Lung (tissue), 17 donors: ENCODE measurements at places on chromosomes 12 and 14. TPM values are rescaled to one million over a fixed set of nuclear protein-coding genes. Genes with fewer than 3 reads are reported as not detected.
A peak's percentile ranks its signal among the peaks of the same experiment; 100 is the strongest.

The LRTM2 gene
- not detected for total RNA-seq

DNA sequence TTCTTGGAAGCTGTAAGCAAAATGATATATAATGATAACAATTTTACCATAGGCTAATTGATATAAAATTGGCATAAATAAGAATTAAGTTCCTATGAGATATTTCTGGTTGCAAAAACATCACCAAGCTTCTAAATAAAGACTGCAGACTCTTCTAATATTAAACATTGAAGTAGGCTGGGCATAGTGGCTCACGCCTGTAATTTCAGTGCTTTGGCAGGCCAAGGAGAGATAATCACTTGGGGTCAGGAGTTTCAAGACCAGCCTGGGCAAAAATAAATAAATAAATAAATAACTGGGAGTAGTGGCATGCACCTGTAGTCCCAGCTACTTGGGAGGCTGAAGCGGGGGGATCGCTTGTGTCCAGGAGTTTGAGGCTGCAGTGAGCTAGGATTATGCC lies 71.8 kb downstream of the NPAS3 start:
- H3K4me1 ChIP-seq, result peaks cover 6% of the 10 kb centered on the region
- H3K27me3 ChIP-seq, result no peaks in the 10 kb centered on the region
- no peaks in the 10 kb centered on the region for H3K36me3 ChIP-seq
- H3K4me3 ChIP-seq, result no peak overlapping the region
- no peak overlapping the region for H3K27ac ChIP-seq
- no peak for DNase-seq

GRCh38 chr14:40417777-40418401 lies 985.7 kb upstream of the FBXO33 start:
- no peak overlapping the region for H3K27ac ChIP-seq
- H3K4me3 ChIP-seq, result no peak overlapping the region
- DNase-seq, result peak; percentile 17
- no peaks in the 10 kb centered on the region for H3K4me1 ChIP-seq

- H3K27ac ChIP-seq, result no peak overlapping the region
- H3K4me1 ChIP-seq, result no peaks in the 10 kb centered on the region
- H3K27me3 ChIP-seq, result no peaks in the 10 kb centered on the region
- H3K4me3 ChIP-seq, result no peak overlapping the region
Observed at GRCh38 chr14:89870316-89870715, 84.2 kb downstream of the EFCAB11 start.

DNA sequence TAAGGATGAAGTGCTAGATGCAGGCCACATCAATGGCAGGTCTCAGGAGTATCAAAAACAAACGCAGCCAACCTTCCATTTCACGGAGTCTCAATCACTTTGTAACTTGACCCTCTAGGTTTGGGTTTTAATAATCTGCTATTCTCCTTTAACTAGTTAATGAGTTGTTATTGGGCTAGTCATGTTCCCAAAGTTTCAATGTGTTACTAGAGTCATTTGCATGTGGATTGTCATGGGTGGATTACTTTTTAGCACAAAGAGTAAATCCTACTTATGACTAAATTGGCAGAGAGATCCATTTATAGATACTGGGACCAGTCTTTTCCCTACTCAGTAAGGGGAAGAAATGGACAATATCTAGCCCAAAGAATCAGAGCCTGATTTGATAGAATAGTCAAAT lies 151.0 kb downstream of the BCAT1 start:
- H3K27ac ChIP-seq, result no peak overlapping the region
- no peak for DNase-seq
- H3K4me3 ChIP-seq, result no peak overlapping the region
- peaks cover 4% of the 10 kb centered on the region for H3K4me1 ChIP-seq
- no peaks in the 10 kb centered on the region for H3K27me3 ChIP-seq

The ACSM4 gene
- total RNA-seq, result not detected

The PMEL gene
- 1.7 TPM for total RNA-seq

- H3K27ac ChIP-seq, result no peak overlapping the region
- no peaks in the 10 kb centered on the region for H3K27me3 ChIP-seq
- H3K4me3 ChIP-seq, result no peak overlapping the region
- H3K36me3 ChIP-seq, result no peaks in the 10 kb centered on the region
- H3K4me1 ChIP-seq, result no peaks in the 10 kb centered on the region
Observed at GRCh38 chr14:84095681-84096080, 1434.3 kb upstream of the FLRT2 start.

DNA sequence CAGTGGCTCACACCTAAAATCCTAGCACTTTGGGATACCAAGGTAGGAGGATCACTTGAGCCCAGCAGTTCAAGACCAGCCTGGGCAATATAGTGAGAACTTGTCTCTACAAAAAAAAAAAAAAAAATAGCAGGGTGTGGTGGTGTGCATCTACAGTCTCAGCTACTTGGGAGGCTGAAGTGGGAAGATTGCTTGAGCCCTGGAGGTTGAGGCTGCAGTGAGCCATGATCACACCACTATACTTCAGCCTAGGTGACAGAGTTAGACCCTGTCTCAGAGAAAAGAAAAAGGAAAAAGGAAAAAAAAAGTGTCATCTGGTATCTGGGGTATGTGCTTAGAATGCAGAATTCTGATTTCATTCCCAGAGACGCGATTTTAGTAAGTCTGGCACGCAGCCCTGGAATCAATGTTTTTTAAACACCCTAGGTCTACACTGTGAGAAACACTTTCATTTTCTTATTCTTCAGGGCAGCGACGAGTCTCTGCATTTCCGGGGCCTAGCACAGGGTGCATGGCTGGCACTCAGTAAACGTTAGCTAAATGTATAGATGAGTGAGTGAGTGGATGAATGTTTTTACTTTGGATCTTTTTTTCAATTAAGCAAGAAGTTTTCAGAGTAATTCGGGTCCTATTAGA lies 243.8 kb upstream of the PWP1 start:
- H3K4me1 ChIP-seq, result no peaks in the 10 kb centered on the region
- no peak overlapping the region for H3K27ac ChIP-seq
- H3K27me3 ChIP-seq, result no peaks in the 10 kb centered on the region

DNA sequence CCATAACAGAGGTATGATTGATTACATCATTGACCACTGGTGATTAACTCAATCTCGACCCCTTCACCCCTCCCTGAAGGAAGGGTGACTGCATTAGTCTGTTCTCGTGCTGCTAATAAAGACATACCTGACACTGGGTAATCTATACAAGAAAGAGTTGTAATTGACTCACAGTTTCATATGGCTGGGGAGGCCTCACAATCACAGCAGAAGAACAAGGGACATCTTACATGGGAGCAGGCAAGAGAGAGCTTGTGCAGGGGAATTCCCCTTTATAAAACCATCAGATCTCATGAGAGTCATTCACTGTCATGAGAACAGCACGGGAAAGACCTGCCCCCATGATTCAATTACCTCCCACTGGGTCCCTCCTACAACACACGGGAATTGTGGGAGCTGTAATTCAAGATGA lies 55.9 kb upstream of the TMCC3 start:
- H3K27ac ChIP-seq, result no peak overlapping the region
- no peaks in the 10 kb centered on the region for H3K36me3 ChIP-seq
- H3K27me3 ChIP-seq, result no peaks in the 10 kb centered on the region
- no peak for DNase-seq
- peaks cover 24% of the 10 kb centered on the region for H3K4me1 ChIP-seq

- H3K4me1 ChIP-seq, result peaks cover 2% of the 10 kb centered on the region
- no peak overlapping the region for H3K4me3 ChIP-seq
- no peaks in the 10 kb centered on the region for H3K36me3 ChIP-seq
- no peak overlapping the region for H3K27ac ChIP-seq
- H3K27me3 ChIP-seq, result no peaks in the 10 kb centered on the region
Observed at GRCh38 chr12:3236345-3237187, 159.4 kb downstream of the TSPAN9 start.

GRCh38 chr12:126742241-126742641 lies 1524.7 kb upstream of the TMEM132C start:
- no peaks in the 10 kb centered on the region for H3K27me3 ChIP-seq
- H3K27ac ChIP-seq, result no peak overlapping the region
- no peak overlapping the region for H3K4me3 ChIP-seq
- no peaks in the 10 kb centered on the region for H3K4me1 ChIP-seq

The C14orf180 gene
- total RNA-seq, result 0.48 TPM

GRCh38 chr14:102854091-102854703 lies 68.3 kb upstream of the AMN start:
- H3K4me1 ChIP-seq, result no peaks in the 10 kb centered on the region
- no peak overlapping the region for H3K4me3 ChIP-seq
- no peaks in the 10 kb centered on the region for H3K36me3 ChIP-seq

The KRT8 gene
- 150 TPM for total RNA-seq

The ANG gene
- total RNA-seq, result 14.0 TPM

The ADGRD1 gene
- 85.6 TPM for total RNA-seq

DNA sequence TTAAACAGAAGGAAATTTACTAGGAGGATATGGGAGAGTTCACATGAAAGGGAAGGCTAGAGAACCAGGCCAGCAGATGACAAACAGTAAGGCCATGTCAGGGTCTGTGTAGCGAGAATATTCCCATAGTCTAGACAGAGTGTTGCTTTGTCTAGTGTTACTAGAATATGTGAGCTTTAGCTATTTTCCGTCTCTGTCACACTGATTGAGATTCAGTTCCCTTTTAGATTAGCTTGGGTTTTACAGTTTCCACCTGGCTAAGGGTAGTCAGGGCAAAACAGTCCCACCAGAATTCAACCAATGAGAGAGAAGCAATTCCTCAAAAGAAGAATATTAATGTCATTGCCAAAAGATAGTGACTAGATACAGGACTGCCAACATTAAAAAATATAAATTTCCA lies 82.8 kb upstream of the MDM1 start:
- no peaks in the 10 kb centered on the region for H3K27me3 ChIP-seq
- no peak for DNase-seq
- no peaks in the 10 kb centered on the region for H3K4me1 ChIP-seq
- H3K27ac ChIP-seq, result no peak overlapping the region
- no peaks in the 10 kb centered on the region for H3K36me3 ChIP-seq

The CLEC14A gene
- total RNA-seq, result 97.7 TPM

DNA sequence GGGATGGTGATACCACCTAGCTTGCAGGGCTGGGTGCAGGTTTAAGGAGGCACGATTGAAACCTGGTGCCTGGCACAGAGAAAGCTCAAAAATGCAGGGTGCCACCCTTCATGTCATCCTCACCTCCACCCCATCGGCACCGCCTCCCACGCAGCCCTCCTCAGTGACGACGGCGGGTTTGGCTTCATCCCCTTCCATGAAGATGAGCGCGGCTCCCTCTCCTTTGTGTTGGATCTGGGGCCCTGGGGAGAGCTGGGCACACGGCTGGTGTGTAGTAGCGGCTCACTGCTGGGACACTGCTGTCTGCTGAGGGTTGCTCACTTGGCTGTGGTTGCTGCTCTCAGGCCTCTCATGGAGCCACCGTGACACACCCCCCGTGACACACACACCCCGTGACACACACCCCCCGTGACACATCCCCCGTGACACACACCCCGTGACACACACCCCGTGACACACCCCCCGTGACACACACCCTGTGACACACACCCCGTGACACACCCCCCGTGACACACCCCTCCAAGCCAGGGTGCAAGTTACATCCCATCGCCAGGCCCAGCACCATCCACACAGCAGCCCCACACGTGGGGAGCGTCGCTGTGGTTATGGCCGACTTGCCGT lies 42.9 kb upstream of the FZD10 start:
- DNase-seq, result no peak
- no peaks in the 10 kb centered on the region for H3K27me3 ChIP-seq
- no peaks in the 10 kb centered on the region for H3K4me1 ChIP-seq
- H3K36me3 ChIP-seq, result no peaks in the 10 kb centered on the region
